ENCODE measurements at places on chromosomes 5 and 9. TPM values are rescaled to one million over a fixed set of nuclear protein-coding genes. Genes with fewer than 3 reads are reported as not detected.
A peak's percentile ranks its signal among the peaks of the same experiment; 100 is the strongest.

DNA sequence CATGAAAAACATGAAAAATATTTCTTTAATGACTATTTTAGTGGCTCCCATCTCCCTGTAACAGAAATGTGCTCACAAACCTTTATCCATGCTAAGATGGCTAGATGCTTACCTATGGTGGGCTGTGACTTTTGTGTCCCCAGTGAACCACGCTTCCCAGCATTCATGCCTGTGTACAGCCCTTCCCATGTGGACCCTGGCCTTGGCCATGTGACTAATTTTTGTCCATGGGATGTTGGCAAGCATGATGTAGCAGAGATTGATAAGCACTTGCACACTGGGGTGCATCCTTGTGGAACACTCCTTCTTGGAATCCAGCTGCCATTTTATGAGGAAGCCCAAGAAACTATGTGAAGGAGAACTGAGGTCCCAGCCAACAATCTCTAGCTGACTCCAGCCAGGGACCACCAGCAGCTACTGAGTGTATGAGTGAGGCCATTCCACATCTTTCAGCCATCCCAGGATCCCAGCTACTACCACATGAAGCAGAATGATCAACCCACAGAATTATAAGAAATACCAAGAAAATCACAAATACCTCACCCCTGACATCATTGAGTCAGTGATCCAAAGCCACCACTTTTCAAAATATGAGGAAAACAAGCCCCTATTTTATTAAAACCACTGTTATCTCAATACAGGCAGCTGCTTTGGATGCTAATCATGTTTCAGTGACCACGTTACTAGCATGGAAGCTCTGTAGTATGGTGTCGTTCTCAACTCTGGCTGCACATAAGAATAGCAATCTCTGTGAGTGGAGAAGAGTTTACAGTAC lies 16.1 kb upstream of the RAI14 start:
- no peak for DNase-seq

DNA sequence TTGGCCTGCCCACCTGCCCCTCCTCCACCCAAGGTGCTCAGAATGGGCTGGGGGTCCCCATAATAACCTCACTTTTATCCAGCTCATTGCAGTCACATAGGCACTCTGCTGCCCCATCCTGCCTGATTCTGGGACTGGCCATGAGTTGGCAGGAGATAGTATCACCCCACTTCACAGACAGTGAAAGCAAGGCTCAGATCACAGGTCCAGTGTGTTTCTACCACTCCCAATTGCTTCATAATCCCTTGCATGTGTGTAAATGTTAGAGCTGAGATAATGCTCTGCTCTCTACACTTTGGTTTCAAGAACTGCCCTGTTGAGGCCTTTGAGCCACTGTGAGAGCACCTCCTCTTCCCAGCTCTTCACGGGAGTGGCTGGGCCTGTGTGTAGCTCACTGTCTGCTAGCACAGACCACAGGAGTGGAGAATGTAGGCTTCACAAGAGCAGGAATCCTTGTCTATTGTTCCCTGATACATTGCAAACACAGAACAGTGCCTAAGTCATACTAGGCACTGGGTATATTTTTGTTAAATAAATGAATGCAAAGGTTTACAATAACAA lies 8.4 kb downstream of the PCYOX1L start:
- no peak for DNase-seq

DNA sequence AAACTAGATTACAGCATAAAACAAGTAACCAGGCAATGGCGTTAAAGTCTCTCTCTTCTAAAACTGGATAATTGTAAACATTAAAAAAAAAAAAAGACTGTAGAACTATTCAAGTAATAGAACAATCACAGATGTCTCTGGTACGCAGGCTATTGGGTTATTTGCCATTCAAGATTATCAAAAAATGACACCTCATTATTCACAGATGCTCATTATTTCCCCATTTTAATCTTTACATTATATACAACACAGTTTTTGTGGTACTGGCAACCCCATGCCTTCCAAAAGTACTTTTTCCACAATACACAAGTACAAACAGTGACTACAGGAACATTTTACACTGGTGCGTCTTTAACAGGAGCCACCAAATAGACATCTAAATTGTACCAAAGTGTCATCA lies 109.4 kb downstream of the ZNF608 start:
- DNase-seq: no peak

DNA sequence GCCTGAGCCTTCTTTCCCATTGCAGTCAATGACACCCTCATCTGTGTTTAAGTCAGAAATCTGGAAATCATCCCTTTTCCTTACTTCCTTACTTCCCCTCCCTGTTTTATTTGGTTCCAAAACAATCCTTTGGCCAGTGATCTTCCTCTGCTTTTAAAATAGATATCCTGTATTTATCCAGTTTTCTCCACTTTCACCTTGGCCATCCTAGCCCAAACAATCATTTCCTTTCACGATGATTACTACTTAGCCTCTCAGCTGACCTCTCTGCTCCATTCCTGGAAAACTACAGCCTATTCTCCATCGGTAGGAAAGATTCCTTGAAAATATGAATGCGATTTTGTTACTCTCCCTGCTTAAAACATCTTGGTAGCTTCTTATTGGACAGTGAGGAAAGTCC lies 565.4 kb downstream of the TLR4 start:
- DNase-seq: no peak

DNA sequence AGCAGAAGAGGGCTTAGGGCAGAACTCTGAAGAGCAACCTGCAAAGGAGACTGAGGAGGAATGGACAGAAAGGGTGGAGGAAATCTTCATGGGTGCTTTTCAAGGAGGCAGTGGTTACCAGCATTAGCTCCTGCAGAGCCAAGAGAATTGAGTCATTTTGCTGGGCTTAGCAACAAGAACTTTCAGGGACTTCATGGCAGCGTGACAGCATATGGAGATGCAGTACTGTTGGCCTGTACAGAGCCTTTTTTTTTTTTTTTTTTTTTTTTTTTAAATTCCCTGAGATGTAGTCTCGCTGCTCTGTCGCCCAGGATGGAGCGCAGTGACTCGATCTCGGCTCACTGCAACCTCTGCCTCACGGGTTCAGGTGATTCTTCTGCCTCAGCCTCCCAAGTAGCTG lies 296.0 kb upstream of the DMRT1 start:
- no peak for DNase-seq

DNA sequence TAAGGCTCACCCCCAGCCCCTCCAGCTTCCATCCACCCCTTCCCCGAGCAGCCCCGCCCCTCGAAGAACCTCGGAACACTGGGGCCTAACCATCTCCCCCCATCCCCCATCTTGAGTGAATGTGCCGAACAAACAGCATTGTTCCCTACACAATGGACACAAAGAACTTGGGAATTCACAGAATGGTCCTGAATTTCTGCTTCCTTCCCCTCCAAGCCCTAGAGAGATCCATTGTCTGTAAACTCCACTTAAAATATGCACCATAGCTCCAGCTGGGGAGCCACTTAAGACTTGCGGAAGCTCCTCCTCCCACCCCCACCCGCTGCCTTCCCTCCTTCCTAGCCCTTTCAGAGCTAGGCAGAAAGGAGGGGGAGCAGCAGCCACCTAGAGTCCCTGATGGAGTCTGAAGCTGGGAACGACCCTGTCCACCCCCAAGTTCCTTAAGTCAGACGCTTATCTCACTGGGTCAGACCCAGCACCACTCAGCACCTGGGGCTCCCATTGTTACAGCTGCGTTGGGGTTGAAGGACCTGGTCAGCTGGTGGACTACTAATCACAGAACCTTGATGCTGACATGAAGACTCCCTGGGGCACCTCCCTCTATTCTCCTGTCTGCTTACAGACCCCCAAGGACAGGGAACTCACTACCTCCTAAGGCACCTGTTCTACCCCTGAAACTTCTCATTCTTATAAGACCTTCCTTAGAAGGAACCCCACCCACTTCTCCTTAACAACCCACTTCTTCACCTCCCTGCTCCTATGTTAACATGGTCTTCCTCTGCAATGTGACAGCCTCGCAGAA lies 61.4 kb downstream of the PCDH1 start:
- no peak for DNase-seq

GRCh38 chr5:9605041-9605838 lies 24.9 kb downstream of the TAS2R1 start:
- DNase-seq: no peak

DNA sequence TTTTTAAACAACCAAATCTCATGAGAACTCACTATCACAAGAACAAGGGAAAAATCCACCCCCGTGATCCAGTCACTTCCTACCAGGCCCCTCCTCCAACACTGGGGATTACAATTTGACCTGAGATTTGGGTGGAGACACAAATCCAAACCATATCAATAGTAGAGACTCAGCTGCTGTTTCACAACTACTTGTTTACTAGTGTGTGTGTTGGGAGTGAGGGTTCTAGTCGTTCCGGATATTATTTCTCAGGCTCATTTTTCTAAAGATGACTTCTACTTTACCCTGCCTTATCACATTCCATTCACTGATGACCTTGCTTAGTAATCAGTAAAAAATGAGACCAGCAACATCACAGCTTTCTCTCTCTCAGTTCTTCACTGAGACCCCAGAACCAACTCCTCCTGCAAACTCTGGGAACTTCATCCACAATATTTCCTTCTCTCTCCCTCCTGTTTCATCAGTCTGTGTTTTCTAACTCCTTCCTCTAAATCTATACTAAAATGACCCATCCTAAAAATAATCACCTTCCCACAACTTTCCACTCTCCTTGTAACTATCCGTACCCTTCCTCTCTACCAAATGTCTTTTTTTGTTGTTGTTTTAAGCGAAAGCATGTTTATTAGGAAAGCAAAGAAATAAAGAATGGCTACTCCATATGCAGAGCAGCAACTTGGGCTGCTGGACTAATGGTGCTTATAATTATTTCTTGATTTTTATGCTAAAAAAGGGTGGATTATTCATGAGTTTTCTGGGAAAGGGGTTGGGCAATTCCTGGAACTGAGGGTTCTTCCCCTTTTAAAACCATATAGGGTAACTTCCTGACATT lies 121.5 kb upstream of the SPRY4 start:
- DNase-seq: no peak

DNA sequence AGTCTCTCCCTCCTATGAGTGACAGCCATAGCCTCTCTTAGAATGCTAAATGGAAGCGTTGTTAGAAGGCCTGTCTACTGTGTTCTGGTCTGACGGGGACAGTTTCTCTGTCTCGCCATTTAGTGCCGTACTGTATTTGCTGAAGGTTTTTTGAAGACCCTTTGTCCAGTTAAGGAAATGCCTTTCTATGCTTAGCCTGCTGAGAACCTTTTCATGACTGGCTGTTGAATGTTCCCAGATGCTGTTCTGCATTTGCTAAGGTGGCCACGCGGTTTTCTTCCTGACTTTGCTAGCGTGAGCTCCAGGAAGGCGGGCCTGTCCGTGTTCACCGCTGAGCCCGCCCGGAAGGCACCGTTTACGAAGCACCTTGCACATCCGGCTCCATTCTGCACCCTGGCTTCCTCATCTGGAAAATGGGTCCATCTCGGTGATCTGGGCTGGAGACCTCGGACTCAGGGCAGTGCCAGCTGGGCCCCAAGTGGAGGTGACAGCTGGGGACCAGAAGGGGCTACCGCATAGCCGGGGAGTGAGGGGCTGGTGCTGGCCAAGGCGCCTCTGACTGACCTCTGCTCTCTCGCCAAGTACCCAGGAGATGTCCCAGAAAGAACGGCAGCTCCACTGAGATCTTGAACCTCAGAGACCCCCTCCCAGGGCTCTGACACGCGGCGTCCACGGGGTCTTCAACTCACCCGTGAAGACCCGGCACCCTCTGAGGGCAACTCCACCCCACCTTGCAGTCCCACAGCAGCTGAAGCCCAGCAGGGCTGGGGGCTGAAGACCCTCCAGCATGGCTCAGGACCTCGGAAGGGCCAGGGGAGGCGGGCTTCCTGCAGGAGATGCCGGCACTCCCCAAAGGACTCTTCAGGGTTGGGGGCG lies 52.5 kb upstream of the NKD2 start:
- DNase-seq: no peak

DNA sequence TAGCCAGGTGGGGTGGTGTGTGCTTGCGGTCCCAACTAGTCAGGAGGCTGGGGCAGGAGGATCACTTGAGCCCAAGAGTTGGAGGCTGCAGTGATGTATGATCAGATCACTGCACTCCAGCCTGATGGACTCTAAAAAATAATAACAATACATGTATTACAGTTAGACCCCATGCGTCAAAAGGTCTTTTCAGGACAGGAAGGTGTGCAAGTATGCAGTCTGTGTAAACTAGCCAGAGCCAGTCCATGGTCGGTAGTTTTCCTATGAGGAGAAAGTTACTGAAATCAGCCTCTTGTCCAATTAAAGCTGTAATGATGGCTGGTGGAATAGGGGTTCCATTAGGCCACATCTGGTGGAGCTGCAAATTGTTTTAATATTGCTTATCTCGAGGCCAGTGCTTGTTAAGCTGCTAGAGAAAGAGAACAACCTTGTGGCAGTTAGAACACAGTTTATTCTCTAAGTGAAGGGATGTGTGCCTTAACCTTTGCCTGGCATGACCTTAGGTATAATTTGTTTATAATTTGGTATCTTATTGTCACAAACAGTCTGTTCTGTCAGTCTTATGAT lies 1.5 kb upstream of the STOM start:
- no peak for DNase-seq

CNTNAP3B gene
- total RNA-seq: not detected

DNA sequence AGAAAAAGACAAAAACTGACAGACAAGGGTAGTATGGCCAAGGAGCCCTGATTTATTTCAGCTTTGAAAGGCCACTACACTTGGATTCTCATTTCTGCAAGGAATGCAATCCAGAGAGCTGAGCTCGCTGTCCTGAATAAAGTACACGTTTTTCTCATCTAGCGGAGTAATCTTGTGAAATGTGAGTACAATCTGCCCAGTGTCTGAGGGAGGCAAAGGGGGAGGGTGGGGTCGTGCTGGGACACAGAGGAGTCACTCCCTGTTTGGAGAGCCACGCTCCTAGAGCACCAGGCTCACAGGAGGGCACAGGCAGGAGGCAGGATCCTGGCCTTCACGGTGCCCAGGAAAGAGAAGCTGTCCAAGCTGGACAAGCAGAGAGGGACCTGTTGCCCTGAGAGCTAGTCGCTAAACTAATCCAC lies 51.0 kb upstream of the IFNK start:
- no peak for DNase-seq

WNK2 gene
- total RNA-seq: not detected

- no peak for DNase-seq
Observed at GRCh38 chr9:30846651-30847050, 1537.8 kb upstream of the ACO1 start.

FER gene
- 5.2 TPM for total RNA-seq

PPP2R2B gene
- total RNA-seq: 1.8 TPM

DNA sequence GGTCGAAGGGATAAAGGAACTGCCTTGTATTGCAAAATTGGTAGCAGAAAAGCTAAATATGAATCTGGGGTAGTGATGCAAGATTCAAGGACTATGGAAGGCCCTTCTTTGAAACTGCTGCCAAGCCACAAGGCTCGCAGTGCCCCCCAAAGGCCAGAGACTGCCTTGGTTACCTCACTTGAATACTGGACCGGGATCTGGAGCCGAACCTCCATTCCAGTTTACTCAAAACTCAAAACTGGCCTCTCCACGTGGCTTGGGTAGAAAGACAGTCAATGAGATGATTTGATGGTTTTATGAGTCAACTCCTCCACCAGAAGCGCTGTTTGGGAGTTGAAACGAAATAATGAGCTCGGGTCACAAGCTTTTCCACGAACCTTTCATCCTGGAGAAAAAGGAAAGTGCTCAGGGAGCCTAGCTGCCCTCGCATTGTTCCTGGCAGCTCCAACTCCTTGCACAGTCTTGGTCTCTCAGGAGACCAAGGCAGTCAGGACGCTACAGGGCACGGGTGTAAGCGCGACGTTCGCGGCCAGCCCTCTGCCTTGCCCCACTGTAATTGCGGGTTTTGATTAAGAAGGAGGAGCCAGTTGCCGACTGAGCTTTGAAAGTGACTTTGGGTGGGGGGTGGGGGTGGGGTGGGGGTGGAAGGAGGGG lies 2.8 kb downstream of the ST8SIA4 start:
- peak; percentile 61 for DNase-seq
